Fibroblast of skin of back (primary cell): ENCODE measurements at places on chromosomes 16 and 17.

GRCh38 chr17:43545383-43545632, 832 bp downstream of the ETV4 start:
- peak; percentile 40 for DNase-seq

DNA sequence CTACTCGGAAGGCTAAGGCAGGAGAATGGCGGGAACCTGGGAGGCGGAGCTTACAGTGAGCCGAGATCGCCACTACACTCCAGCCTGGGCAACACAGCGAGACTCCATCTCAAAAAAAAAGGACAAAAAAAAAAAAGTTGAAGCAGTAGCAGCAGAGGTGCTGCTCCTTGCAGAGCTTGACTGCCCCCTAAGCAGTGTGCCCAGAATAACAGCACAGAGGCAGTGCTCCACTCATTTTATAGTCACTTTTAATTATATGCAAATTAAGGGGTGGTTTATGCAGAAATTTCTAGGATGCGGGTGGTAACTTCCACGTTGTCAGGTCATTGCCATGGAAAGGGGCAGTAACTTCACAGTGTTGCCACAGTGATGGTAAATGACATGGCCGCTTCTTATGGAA, 54.3 kb upstream of the NOL11 start:
- DNase-seq: no peak

DNA sequence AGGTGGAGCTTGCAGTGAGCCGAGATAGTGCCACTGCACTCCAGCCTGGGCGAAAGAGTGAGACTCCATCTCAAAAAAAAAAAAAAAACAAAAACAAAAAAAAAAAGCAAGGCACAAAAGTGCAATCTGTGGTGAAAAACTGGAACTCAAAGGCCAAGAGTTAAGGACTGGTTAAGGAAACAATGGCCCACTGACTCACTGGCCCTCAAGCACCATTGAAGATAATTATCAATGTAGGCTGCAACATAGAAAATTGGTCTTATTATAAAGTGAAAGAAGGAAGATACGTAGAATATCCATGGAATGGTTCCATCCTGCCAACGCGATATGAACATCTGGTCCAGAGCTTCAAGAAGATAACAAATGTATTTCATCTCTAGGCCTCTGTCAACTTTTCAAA, 444.2 kb downstream of the SOX9 start:
- DNase-seq: no peak

- peak; percentile 55 for DNase-seq
Measured at GRCh38 chr17:8041249-8041928, 2.5 kb downstream of the ALOX15B start.

GRCh38 chr16:69150146-69150865, 17.9 kb downstream of the UTP4 start:
- DNase-seq: peak; percentile 76

GRCh38 chr17:2814481-2815341, 18.5 kb downstream of the RAP1GAP2 start:
- no peak for DNase-seq

DNA sequence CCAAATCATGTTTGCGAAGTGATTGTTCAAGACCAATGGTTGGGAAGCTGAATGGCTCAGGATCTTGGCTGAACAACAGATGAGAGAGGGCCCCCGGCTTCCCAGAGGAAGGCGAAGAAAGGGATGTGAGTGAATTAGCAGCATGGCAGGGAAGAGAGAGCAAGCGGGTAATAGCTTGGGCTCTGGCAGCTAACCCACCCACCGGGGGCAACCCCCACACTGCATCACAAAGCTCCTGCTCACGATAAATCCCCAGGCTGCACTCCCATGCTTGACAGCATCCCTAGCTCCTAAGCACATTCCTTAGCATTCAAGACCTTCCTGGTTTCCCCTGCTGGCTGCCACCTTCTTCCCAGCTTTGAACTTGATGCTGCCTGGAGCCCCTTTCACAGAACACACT, 26.2 kb upstream of the EMP2 start:
- no peak for DNase-seq

- DNase-seq: no peak
Measured at GRCh38 chr16:63921737-63922295, 1200.0 kb downstream of the CDH11 start.

GRCh38 chr17:44198721-44199552, 747 bp downstream of the ATXN7L3 start:
- peak; percentile 66 for DNase-seq

DNA sequence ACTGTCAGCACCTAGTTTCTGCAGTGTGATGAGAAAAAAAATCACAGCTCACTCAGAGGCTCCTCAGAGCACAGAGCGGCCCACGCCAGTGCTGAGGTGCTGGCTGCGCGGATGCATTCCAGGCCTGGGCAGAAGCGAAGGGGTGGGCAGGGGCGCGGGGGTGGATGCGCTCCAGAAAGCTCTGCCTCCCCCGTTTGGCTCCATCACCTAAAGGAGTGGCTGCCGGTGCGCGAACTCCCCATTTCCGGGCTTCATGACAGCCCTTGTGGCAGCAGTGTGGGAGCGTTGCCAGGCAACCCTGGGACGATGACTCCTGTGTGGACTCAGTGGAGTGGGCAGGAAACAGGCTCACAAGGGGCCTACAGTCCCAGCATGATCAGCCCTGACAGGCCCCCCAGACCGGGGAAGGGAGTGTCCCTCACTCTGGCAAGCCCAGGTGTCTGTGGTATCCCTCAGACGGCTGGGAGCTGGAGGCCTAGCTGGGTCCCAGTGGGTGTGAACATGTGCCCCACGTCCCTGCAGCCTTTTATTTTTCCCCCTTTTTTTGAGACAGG, 32.8 kb upstream of the NUDT16L1 start:
- peak; percentile 43 for DNase-seq

- DNase-seq: no peak
Measured at GRCh38 chr16:12584488-12585233, 219.0 kb downstream of the CPPED1 start.

GRCh38 chr17:59427425-59427921, 96.0 kb downstream of the YPEL2 start:
- peak; percentile 95 for DNase-seq

DNA sequence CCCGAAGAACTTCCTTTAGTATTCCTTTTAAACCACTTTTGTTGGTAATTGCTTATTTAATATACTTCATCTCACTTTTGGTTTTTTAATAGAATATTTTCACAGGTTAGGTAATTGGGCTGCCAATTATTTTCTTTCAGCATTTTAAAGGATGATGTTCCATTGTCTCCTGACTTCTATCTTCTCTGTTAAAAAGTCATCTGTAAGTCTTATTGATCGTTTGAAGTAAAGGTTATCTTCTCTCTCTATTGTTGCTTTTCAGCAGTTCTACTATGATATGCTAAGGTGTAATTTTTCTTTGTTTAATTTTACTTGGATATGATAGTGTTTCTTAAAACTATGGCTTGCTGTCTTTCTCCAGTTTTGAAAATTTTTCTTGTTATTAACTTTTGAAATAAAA, 307.5 kb downstream of the MAP2K4 start:
- DNase-seq: no peak

DNA sequence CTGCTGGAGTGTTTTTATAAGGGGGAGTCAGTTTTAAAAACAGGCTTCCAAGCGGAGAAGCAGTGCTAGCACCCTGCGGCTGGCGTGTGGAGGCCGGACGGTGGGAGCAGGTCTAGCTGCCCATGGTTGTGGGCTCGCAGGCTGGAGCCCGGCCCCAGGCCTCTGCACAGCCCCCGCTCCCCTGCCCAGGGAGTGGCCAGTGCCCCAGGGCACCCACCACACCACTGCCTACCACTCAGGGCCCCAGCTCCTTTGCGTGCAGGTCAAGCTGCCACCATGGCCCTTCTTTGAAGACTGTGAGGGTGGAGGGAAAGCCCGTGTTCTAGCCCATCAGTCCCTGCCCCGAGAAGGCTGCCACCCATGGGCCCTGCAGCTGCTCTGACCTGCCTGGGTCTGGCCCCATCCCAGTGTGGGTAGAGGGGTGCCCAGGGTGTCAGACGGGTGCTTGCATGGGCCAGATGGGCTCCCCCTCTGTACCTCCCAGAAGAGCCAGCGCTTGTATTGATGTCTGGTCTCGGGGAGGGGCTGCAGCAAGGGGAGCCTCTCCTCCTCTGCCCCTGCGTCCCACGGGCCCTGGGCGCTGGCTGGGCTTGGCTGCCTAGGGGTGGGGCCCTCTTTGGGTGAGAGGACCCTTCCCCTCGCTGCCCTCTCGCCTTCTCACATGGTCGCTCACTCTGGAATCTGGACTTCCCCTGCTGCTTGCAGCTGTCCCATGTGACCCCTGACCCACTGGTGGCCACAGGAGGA, 1.5 kb upstream of the NUDT16L1 start:
- DNase-seq: no peak

DNA sequence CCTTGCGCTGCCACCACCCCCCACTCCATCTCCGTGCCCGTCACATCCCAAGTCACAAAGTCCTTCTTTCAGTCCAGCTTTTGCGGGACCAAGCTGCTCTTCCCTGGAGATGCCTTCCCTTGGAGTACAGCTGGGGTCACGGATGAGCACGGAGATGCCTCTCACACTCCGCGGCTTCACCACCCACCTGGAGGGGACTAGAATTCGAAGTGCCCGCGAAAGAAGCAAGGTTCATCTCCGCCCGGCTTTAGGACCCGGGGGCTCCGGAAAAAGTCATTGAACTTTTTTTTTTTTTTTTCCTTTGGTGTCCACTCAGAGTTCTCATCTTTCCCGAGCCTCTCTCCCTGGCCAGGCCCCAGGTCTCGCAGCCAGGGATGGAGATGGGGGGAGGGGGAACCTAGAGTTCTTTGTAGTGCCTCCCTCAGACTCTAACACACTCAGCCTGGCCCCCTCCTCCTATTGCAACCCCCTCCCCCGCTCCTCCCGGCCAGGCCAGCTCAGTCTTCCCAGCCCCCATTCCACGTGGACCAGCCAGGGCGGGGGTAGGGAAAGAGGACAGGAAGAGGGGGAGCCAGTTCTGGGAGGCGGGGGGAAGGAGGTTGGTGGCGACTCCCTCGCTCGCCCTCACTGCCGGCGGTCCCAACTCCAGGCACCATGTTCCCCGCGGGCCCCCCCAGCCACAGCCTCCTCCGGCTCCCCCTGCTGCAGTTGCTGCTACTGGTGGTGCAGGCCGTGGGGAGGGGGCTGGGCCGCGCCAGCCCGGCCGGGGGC, at the start of gene FKBP10:
Gene FKBP10, plus strand, starts transcription at position 624 of the 771 bp plus-strand sequence. Its CDS starts 31 bp downstream, at position 655.
- peak; percentile 92 for DNase-seq

DNA sequence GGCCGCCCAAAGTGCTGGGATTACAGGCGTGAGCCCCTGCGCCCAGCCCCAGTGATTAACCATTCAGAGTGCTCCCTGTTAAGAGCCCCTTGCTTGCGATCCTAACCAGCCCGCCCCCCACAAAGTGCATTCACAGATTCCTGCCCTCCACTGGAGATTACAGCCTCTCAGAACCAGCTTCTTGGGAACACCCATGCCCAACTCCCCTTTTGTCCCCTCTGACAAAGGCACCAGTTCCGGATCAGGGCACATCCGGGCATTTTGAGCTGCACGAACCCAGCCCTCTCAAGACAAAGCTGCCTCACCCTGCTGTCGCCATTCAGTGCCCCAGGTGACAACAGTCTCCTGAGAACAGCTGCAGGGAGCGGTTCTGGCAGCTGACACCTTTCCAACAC, 848 bp upstream of the KRT19 start:
- no peak for DNase-seq

GRCh38 chr16:8047736-8048135, 542.6 kb downstream of the TMEM114 start:
- no peak for DNase-seq

GRCh38 chr17:44607836-44608690, 48.2 kb upstream of the MEIOC start:
- DNase-seq: peak; percentile 93

- DNase-seq: no peak
Measured at GRCh38 chr16:85982563-85982939, 83.6 kb downstream of the IRF8 start.

DNA sequence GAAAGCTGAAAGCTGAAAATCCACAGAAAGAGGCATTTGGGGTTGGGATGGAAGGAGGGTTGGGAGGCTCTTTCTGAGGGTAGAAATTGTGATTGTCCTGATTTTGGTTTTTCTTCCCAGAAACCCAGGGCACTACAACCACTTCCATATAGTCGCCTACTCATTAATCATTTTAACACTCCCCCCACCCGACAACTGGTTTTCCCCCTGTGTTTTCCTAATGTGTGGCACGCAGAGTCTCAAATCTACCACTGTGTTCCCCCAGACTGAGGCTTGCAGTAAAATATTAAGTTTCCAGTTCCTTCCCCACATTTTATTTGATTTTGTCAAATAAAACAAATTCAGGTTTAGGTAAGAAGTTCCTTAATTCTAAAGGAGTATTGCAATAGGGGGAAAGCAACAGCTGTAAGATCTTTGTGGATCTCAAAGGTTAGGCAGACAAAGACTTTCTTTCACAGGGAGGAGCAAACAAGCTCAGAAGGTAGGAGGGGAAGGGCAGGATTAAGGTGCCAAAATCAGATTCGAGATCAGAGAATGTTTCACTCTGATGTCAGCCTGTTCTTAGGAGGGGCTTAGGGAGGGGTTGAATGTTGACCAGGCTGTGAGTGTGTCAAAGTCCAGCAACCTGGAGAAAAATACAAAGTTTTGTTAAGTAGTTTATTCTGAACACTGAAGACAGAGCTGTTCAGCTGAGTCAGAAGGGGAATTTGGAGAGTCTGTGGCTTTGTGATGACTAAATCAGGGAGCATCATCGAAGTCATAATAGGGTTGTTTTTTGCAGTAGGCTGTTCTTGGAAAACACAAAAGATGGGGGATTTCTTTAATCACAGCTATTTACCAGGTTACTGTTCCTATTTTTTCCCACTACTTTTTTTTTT, 3.6 kb downstream of the ZNF267 start:
- DNase-seq: peak; percentile 86

DNA sequence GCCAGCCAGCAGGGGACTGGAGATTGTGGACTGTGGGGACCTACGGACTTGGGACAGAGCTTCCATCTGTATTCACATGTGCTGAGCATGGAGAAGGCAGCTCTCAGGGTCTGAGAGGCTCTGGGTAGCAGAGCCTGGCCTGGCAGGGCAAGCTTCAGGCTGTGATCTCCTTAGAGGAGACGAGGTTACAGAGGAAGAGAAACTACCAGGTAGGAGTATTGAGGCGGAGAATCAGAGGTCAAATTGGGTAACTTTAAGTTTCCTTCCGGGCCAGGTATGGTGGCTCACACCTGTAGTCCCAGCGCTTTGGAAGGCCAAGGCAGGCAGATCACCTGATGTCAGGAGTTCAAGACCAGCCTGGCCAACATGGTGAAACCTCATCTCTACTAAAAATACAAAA, 8.8 kb downstream of the CTNS start:
- no peak for DNase-seq

DNA sequence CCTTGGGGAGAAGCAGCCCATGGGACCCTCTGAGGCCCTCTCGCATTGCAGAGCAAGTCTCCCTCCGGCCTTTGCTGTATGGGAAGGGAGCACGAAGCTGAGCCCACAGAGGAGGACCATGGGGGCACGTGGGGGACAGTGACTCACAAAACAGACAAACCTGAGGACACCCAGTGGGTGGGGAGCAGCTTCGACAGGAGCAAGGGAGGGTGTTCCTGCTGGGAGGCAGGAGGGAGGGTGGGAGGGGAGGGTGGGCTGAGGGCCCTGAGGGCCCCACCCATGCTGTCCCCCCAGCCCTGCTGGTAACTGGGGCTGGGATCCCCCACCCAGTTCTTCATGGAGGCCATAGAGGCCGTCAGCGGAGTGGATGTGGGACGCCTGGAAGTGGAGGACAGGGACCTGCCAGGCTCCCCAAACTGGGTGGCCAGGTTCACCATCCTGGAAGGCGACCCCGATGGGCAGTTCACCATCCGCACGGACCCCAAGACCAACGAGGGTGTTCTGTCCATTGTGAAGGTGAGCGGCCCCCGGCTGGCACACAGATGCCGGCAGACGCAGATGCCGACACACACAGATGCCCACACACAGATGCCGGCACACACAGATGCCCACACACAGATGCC, 12.5 kb downstream of the SLC22A31 start:
- peak; percentile 46 for DNase-seq
